T-helper 2 cell treated with Interferon-gamma antibody and Interleukin-4, amounts not matched to agents 5 μg/mL and 100 μg/mL, for 36 hours (primary cell): ENCODE measurements at places on chromosomes 5 and 9.

DNA sequence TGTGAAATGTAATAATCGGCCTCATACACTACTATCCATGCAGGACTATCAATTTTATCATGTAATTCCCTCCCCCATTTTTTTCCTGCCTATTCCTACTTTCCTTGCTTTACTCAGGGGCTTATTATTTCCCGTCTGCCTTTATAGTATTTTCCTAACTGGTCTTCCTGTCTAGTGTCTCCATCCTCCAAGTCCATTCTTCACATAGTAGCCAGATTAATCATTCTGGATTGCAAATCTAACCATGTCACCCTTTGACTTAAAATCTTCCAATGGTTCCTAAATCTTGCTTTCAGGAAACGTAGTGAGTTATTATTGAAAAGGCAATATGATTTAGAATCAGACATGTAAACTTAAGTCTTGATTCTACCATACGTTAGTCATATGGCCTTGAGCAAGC is 307.4 kb upstream of the HAPLN1 start:
- no peaks in the 10 kb centered on the region for H3K27me3 ChIP-seq
- H3K4me3 ChIP-seq, result no peak overlapping the region
- DNase-seq, result no peak
- no peaks in the 10 kb centered on the region for H3K36me3 ChIP-seq
- no peaks in the 10 kb centered on the region for H3K4me1 ChIP-seq

GRCh38 chr5:177427211-177427822 is 841 bp downstream of the GRK6 start:
- H3K27ac ChIP-seq, result peak overlapping the region; percentile 94
- peak overlapping the region; percentile 98 for H3K4me3 ChIP-seq
- H3K4me1 ChIP-seq, result peaks cover 64% of the 10 kb centered on the region
- peaks cover 2% of the 10 kb centered on the region for H3K27me3 ChIP-seq
- peaks cover 49% of the 10 kb centered on the region for H3K36me3 ChIP-seq
- no peak for DNase-seq

DNA sequence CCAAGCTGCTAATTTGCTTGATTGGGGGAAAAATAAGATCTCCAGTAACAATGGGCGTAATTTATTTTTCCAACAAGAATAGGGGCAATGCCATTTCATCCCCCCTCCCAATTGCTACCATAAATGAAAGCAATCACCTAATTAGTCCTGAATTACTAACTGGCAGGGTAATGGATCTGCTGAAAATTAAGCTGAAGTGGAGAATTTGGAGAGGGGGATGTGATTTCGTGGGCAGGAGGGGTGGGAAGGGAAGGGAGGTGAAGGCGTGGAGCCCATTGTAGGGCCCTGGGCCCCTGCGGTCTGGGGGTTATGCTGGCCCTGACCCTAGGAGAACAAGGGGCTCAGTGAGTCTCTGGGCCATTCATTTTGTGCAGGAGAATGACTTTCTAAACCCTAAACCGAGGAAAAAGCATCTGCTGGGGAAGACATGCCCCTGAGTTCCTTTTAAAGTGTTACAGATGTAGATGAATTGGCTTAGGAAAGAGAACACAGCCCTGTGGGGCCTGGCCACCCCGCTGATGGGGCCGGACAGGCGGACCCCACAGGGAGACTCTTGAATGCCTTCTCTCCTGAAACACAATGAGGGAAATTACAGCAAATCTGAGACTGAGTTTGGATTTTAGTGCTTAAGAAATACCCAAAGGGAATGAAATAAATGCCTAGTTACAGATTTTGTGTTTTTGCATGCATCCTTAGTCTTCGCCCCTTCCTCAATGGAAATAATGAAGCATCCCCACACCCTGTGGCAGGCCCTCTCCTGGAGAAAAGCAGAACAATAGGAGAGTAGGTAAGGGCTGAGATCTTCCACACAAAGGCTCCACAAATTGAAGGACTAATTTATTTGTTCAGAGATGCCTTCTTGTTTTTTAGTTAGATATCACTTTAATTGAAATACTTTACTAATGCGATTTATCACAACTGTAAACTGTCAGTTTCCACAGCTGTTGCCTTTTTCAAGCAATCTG is 143.2 kb downstream of the PSAT1 start:
- DNase-seq, result no peak
- H3K36me3 ChIP-seq, result no peaks in the 10 kb centered on the region
- H3K4me1 ChIP-seq, result no peaks in the 10 kb centered on the region
- peaks cover 18% of the 10 kb centered on the region for H3K27me3 ChIP-seq
- no peak overlapping the region for H3K4me3 ChIP-seq

DNA sequence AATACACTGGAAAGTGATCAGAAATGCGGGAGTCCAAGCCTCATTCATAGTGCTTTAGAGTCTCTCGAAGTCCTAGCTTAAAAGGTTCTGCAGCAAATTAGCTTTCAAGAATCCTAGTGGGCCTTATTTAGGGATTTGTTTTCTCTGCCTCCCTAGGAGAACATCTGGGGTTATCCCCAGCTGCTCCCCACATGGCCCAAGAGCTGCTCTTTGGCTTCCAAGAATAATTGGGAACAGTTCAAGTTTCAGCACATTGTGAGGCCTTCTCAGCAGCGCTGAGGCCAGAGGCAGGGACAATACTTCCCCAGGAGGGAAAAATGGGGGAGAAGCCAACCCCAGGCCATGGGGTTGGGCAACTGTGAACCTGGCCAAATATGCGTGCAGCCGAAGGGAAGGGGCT is 108.7 kb downstream of the LIFR start:
- peaks cover 68% of the 10 kb centered on the region for H3K27me3 ChIP-seq
- peaks cover 4% of the 10 kb centered on the region for H3K4me1 ChIP-seq
- no peak for DNase-seq

- H3K4me1 ChIP-seq, result peaks cover 41% of the 10 kb centered on the region
- H3K27ac ChIP-seq, result peak overlapping the region; percentile 79
- H3K4me3 ChIP-seq, result peak overlapping the region; percentile 90
- H3K36me3 ChIP-seq, result peaks cover 20% of the 10 kb centered on the region
- no peaks in the 10 kb centered on the region for H3K27me3 ChIP-seq
Measured at GRCh38 chr5:55533521-55534435, 986 bp downstream of the PLPP1 start.
